Skin of body (tissue), 3 donors: ENCODE measurements at places on chromosomes 3 and 15. TPM values are rescaled to one million over a fixed set of nuclear protein-coding genes. Genes with fewer than 3 reads are reported as not detected.

- DNase-seq, result no peak
Measured at GRCh38 chr3:171095063-171095462, 68.5 kb upstream of the SLC2A2 start.

DNA sequence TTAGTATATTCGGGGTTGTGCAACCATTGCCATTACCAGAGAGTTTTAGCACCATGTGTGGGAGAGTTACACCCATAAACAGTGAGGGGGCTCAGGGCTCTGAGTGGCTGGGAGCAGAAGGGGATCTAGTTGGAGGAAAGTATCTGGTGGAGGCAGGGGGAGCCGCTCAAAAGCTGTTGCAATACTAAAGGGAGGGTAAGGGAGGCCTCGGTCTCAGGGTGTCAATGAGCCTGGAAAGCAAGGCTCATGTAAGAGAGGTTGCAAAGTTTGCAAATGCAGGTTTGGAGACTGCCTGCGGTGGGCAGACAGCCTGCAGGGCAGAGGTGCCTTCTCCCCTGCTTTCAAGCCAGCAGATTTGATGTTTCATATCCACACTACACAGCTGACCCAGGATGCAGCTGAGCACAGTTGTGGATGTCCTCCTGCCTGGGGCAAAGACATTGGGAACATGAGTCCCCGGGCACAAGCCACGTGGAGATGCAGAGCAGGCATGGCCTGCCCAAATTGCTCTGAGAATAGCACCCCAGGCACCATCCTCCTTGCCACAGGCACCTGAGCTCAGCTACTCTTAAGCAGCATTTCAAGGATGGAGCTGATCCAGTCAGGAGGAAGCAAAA, 181.4 kb downstream of the TLE3 start:
- DNase-seq, result no peak

GPR27 gene
- total RNA-seq, result 5.2 TPM

NCK1 gene
- total RNA-seq, result 55.5 TPM
